ENCODE measurements at places on chromosomes 12 and 14.
A peak's percentile ranks its signal among the peaks of the same experiment; 100 is the strongest.

GRCh38 chr12:104056419-104056972 lies 6.5 kb upstream of the GLT8D2 start:
- DNase-seq = no peak

GRCh38 chr12:87670448-87670847 lies 358.8 kb downstream of the C12orf50 start:
- no peak for DNase-seq

DNA sequence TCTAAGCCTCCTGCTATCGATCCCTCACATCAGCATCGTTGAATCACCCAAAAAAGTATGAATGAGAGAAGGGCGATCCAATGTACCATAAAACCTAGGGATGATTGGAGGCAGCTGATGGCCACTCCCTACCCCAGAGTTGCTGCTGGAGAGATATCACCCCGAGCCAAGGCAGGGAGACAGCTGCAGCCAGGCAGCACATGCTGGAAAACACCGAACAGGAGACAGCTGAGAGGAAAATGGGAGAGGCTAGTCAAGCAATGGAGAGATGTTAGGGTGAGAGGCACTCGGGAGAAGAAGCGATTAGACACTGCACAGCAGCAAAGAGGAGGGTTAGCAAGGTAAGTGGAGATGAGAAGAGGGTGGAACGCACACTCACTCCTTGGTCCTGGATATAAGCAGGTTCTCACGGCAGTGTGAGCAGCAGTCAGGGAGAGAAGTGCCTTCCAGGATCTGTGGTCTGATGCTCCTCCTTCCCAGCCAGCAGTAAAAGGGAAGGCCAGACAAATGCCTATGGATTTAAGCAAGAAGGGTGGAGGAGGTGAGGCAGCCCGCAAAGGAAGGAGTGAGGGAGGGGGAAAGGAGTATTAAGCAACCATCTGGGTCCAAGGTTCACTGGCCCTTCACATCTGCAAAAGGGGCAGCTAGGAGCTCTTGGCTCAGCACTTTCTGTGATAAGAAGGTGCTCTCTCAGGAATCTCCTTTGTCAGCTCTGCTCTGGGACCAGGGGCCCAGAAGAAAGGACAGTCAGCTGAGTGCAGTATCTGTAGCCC lies at the start of gene SLC7A7:
Gene SLC7A7, minus strand, starts transcription at position 495 of the 773 bp plus-strand sequence. CDS start 2,037 bp downstream, outside the sequence.
- DNase-seq = no peak

GRCh38 chr14:101819251-101819990 lies 57.9 kb downstream of the PPP2R5C start:
- no peak for DNase-seq

GRCh38 chr12:27672643-27673042 lies 23.6 kb upstream of the REP15 start:
- no peak for DNase-seq

GRCh38 chr14:97776890-97777558 lies 979.8 kb downstream of the VRK1 start:
- DNase-seq = no peak

DNA sequence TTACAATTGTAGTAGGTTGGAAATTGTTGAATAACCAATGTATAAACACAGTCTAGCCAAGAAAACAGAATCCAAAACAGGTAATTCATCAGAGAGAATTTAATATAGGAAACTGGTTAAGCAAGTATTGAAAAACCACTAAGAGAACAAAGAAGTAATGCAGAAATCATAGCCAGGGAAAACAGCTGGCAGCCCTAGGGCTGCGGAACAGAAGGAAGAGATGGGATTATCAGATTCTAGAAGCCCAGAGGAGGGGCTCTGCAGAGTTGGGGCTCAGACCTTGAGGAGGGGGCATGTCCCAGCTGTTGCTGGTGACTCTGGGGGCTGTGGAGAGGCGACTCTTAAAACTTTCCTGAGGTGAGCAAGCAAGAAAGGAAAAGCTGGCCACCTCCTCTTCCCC lies 49.4 kb downstream of the CD9 start:
- no peak for DNase-seq

- no peak for DNase-seq
Measured at GRCh38 chr12:67410667-67411067, 141.5 kb downstream of the CAND1 start.

GRCh38 chr12:61713121-61713520 lies 547.1 kb upstream of the USP15 start:
- no peak for DNase-seq

DNA sequence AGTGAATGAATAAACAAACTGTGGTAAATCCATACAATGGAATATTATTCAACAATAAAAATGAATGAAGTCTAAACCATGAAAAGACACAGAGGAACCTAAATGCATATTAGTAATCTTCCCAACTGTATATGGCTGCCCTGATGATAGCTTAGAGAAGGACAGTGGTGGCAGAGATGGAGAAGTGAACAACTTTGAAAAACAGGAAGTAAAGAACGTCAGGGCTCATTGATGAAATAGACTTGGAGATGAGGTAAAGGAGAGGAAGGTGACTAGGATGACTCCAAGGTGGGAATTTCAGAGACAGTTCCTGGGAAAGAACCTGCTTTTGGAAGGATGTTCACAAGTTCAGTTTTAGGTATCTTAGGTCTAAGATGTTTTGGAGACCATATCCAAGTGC lies 36.3 kb upstream of the NT5DC3 start:
- DNase-seq = no peak

DNA sequence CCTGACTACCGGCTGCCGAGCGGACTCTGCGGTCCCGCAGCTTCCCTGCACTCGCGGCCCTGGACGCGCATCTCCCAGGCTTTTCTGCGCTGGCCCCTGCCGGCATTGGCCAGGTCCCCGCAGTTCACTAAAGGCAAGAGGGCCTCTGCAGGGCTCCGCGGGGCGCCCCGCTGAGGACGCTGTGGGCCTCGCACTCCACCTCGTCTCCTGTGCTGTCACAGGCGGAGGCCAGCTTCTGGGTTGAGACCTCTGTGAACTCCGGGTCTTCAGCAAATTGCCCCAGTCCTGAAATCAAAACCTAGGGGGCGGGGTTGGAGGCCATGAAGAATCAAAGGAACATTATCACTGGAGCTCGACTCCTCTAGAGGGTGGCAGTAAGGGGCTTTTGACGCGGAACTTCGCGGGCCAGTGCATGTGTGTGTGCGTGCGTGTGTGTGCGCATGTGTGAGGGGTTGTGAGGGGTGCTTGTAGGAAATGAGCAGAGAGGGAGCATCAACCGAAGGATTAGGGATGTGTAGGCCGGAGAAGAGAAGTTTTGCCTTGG lies 68.5 kb upstream of the CAPRIN2 start:
- peak; percentile 32 for DNase-seq

DNA sequence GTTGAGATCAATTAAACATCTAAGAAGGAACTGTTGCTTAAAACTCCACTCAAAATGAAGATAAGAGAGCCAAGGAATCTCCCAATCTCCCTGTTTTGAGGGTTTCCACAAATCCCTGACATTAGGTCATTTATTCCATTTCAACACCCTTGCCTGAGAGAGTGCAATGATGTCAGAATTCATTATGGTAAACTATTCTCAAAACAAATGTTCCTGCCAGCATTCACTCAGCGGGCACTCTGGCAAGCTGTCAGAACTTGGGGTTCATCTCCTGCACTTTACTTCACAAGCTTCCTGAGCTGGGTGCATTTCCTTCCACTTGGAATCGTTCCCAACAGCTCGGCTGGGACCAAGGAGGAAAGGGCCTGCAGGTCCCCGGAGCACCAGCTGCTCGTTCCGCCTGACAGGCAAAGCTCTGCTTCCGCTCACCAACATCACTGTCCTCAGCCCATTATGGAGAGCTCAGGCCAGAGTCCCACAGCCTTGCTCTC lies 117.8 kb downstream of the TTC7B start:
- DNase-seq = no peak

- no peak for DNase-seq
Measured at GRCh38 chr14:29993143-29993542, 65.5 kb upstream of the PRKD1 start.

DNA sequence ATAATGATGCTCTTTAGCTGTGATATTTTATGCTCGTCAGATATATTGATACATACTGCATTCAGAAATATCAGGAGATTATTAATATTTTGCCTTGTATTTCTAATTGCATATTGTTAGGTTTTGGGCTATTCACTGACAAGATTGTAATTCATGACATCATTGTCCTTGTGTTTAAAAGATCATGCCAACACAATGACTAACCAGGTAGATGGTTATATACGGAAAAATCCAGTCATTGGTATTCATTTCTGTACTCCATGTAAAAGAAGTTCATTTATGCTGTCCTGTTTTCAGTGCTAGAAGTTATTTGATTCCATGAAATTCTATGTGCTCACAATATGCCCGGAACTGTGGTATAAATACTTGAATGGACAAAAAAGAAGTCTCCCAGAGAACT lies 107.5 kb downstream of the KITLG start:
- no peak for DNase-seq

DNA sequence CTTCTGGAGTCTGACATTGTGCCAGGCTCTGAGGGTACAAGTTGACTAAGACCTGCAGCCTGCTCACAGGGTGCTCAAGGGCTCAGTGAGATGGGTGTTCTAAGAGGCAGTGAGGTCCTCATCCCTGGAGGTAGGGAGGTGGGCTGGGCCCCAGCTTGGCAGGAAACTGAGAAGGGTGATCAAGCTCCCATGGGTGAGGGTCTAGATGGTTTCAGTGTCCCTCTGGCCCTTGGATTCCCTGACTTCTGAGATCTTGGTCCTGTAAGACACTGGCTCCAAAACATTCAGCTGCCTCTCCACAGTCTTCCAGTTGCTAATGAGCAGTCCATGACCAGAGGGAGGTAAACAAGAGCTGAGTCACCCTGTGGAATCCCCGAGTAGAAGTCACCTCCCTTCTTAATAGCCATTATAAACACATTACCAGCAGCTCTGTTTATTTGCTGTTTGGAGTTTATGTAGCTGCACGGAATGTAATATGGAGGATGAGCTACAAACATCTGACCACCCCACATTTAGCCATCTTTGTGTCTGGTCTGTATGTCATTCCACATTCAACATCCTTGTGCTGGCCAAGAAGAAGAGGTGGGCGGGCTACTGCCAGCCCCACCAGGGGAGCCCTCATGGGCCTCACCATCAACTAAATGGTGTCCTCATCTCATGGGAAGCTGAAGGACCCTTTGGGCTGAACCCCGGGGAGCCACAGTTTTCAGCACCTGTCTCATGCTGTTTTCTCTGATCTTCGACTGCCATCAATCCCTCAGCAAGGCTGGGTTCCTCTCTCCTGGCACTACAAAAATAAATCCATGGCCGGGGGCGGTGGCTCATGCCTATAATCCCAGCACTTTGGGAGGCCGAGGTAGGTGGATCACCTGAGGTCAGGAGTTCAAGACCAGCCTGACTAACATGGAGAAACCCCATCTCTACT lies 37.2 kb upstream of the BDKRB2 start:
- DNase-seq = no peak

DNA sequence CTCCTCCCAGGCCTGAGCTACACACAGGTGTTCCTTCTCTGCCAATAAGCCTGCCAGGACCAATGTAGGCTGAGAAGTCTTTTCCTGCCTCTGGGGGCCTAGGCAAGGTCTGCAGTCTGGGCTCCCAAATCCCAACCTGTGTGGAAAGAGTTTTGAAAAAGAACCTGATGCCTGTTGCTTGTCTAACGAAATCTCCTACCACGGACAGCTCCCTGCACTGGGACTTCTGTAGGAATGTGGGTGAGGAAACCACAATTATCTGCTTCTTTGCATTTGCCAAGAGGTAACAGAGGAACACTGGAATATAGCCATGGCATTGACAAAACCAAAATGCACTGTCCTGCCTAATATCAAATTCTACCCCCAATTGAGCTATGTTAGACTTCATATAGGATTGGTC lies 877.0 kb upstream of the TMEM132C start:
- no peak for DNase-seq

DNA sequence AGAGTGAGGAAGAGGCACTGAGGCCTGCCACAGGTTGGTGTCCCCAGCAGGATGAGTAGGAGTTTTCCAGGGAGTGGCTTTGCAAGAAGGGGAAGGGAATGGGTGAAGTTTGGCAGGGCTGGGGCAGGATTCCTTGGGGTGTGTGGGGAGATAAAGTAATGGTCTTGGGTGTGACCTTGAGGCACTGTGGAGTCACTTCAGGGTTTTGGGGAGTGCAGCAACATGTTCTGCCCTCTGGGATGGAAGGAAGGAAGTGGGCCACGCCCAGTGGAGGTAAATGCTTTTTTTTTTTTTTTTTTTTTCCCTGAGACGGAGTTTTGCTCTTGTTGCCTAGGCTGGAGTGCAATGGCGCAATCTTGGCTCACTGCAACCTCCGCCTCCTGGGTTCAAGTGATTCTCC lies 108.9 kb downstream of the ADCK1 start:
- no peak for DNase-seq

DNA sequence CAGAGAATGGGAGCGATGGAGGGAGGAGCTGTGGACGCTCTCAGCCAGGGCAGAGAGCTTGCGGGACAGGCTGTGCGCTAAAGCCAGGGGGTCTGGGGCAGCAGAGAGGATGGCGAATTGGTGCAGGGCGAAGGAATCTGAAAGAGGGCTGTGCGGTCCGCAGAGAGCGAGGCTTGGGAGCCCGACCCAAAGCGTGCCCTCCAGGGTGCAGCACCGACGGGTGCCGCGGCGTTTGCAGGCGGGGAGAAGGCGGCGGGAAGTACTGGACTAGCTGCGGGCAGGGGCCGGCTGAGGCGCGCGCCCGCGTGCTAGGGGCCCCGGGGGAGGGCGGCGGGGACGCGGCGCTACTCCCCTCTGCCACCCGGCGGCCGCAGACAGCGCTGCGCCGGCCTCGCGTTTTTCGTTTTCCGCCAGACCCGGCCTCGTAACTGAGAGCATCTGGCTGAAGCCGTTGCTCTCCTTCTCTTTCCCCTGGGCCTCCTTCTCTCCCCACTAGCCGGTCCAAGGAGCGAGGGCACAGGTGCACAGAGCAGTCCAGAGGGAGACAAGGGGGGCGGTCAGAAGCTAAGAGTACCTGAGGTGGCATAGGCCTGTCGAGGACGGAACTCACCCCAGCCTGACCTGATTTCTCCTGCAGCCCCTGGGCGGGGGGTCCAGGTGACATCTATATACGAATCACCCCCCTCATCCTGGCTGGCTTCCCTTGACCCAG lies 24.9 kb downstream of the SLC6A12 start:
- DNase-seq = peak; percentile 25

DNA sequence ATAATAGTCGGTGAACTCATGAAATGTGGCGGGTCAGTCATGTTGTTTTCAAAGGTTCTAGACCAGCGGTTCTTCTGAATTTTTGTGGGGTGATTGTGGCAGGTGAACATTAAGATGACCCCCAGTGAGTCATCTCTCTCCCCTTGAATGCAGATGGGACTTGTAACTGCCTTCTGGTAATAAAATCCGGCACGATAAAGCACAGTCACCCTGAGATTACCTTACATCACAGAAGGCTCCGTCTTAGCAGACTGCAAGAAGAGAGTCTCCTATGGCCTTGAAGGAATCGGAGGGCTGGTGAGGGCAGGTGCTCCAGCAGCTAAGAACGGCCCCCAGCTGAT lies 189.6 kb downstream of the FOXN3 start:
- no peak for DNase-seq

- no peak for DNase-seq
Measured at GRCh38 chr12:42741091-42741490, 151.5 kb upstream of the PRICKLE1 start.

GRCh38 chr12:39417916-39418315 lies 25.0 kb downstream of the KIF21A start:
- DNase-seq = no peak

- no peak for DNase-seq
Measured at GRCh38 chr14:31194661-31195060, 12.9 kb downstream of the HECTD1 start.
